Vagina (tissue), 2 donors: ENCODE measurements at places on chromosomes 1 and 21. TPM values are rescaled to one million over a fixed set of nuclear protein-coding genes. Genes with fewer than 3 reads are reported as not detected.

Gene NFIA
- 59.2 TPM for total RNA-seq

Gene ADGRL2
- 68.0 TPM for total RNA-seq

Gene HAPLN2
- not detected for total RNA-seq

Gene KCNA2
- 0.74 TPM for total RNA-seq

Gene DCDC2B
- not detected for total RNA-seq

Gene TMEM82
- total RNA-seq: not detected

Gene NBPF20
- 1.7 TPM for total RNA-seq

Gene COL9A2
- 7.1 TPM for total RNA-seq

Gene CRABP2
- total RNA-seq: 97.7 TPM

Gene ZSWIM5
- total RNA-seq: 2.7 TPM
